ENCODE measurements at places on chromosomes 2 and 18.

DNA sequence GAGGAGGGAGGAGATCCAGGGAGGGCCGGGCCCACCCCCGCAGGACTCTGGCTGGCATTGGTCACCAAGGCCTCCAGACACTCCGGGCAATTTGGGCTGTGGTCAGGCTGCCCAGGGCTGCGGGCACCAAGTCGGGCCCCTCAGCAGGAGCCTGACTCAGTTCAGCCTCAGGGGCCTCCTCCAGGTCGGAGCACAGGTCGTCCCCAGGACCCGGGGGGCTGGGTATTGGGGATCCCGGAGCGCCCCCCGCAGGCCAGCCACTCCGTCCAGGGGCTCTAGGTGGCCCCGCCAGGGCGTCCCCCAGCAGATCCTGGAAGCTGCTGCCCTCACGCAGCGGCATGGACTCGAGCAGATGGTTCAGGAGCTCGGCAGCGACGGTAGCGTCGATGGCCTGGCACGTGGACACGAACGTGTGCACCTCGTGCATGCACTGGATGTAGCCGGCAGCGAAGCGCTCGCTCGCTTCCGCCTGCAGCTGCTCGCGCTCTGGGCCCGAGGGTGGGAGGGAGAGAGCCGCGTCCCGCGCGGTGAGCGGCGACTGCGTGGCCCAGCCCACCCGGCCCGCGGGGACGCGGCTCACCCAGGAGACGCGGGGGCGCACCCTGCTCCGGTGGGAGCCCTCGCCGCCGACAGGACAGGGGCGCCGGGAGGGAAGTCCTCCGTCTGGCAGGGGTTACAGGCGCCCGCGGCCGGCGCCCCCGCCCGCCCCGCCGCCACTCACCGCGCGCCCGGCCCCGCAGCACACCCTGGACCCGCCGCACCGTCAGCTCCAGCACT, 884 bp downstream of the HES6 start:
- peak overlapping the region; percentile 32 for H3K4me3 ChIP-seq
- DNase-seq, result peak; percentile 37
- peaks cover 43% of the 10 kb centered on the region for H3K27me3 ChIP-seq
- H3K4me1 ChIP-seq, result peaks cover 3% of the 10 kb centered on the region
- no peaks in the 10 kb centered on the region for H3K36me3 ChIP-seq

GRCh38 chr2:239590995-239591915, 190.4 kb upstream of the HDAC4 start:
- DNase-seq, result no peak
- no peaks in the 10 kb centered on the region for H3K27me3 ChIP-seq
- no peak overlapping the region for H3K4me3 ChIP-seq
- H3K36me3 ChIP-seq, result no peaks in the 10 kb centered on the region
- no peaks in the 10 kb centered on the region for H3K4me1 ChIP-seq

- H3K36me3 ChIP-seq, result no peaks in the 10 kb centered on the region
- H3K4me1 ChIP-seq, result no peaks in the 10 kb centered on the region
- no peak for DNase-seq
- H3K27me3 ChIP-seq, result no peaks in the 10 kb centered on the region
- no peak overlapping the region for H3K4me3 ChIP-seq
These were observed 342.1 kb downstream of the EIPR1 start for GRCh38 chr2:3035385-3036050.

- no peaks in the 10 kb centered on the region for H3K36me3 ChIP-seq
- H3K27me3 ChIP-seq, result peaks cover 13% of the 10 kb centered on the region
- no peaks in the 10 kb centered on the region for H3K4me1 ChIP-seq
- no peak for DNase-seq
These were observed 2.8 kb upstream of the GPR45 start for GRCh38 chr2:105238664-105239240.

DNA sequence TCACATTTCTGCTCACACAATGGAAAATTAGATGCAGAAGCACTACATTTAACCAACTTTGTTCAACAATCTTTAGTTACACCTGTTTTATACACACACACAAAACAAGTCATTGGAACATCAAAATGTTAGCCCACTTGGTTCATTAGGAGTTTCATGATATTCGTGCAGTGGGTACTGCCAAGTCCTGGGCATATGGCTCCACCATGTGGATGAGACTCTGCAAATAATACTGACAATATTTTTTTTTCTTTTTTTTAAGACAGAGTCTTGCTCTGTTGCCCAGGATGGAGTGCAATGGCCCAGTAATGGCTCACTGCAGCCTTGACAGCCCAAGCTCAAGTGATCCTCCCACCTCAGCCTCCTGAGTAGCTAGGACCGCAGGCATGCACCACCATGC, 34.5 kb upstream of the GRB14 start:
- no peaks in the 10 kb centered on the region for H3K4me1 ChIP-seq
- DNase-seq, result no peak
- no peaks in the 10 kb centered on the region for H3K36me3 ChIP-seq

DNA sequence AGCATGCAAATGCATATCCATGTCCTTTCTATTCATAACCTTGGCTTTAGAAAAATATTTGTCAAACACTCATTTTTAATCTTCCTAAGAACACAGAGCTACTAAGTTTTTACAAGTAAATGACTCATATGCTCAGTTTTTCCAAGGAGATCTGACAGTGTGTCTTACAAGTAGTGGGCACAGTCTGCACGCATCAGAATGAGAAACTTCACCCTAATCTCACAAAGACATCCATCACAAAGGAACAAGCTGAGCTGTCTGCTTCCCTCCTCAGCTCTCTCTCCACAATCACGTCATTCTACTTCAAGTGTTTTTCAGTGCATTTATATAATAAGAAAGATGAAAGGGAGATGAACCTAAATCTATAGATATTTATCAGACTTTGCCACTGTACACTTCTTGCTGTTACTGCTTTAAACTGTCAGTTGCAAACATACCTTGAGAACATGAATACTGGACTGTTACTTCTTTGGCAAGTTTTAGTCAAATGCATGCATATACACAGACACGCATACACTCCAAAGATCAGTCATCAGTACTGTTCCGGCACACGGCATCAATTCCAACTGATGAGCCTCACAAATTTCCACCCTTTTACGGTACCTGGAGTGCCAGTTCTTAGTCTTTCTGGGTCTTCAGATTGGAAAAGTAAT, 75.7 kb downstream of the RBMS1 start:
- no peaks in the 10 kb centered on the region for H3K27me3 ChIP-seq
- peaks cover 61% of the 10 kb centered on the region for H3K4me1 ChIP-seq
- H3K4me3 ChIP-seq, result no peak overlapping the region

DNA sequence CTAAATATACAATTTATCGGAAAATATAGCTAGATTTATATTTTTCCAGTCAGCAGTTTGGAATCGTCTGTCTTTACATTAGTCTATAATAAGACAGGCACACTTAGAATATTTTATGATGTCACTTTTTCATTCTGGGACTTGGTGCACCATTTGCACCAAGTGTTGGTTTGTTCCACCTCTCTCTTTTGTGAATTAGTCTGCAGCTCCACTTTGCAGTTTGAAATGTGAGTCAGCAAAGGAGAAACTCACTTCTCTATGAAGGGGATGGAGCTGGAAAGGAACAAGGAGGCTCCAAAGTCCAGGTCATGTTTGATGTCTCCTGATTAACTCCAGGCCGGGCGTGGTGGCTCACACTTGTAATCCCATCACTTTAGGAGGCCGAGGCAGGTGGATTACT, 63.8 kb upstream of the RTN4 start:
- no peak overlapping the region for H3K4me3 ChIP-seq
- H3K4me1 ChIP-seq, result peaks cover 8% of the 10 kb centered on the region
- no peak for DNase-seq
- H3K27ac ChIP-seq, result no peak overlapping the region

DNA sequence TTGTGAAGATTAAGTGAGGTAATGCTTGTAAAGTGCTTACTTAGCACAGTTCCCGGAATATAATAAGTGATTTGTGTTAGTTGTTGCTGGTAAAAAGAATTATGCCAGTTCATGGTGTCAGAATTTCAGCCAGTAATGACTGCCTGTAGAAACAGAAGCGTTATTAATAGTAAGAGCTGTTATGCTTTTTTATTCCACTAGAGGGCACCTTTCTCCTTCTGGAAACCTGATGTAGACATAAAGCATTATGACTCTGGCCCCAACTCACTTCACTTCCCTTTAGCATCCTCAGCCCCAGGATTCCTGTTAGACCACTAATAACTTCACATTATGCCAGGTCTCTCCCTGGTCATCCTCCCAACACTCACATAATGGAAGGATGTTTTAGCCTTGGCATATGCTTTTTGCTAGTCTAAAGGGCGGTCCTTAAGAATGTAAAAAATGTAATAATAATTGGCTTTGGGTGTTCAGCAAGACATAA, 34.9 kb downstream of the C18orf54 start:
- no peaks in the 10 kb centered on the region for H3K27me3 ChIP-seq
- DNase-seq, result no peak
- H3K36me3 ChIP-seq, result no peaks in the 10 kb centered on the region
- no peak overlapping the region for H3K4me3 ChIP-seq
- H3K27ac ChIP-seq, result no peak overlapping the region

GRCh38 chr2:134177351-134177931, 76.4 kb upstream of the MGAT5 start:
- H3K4me1 ChIP-seq, result peaks cover 10% of the 10 kb centered on the region
- H3K36me3 ChIP-seq, result no peaks in the 10 kb centered on the region
- H3K27me3 ChIP-seq, result no peaks in the 10 kb centered on the region
- DNase-seq, result no peak

DNA sequence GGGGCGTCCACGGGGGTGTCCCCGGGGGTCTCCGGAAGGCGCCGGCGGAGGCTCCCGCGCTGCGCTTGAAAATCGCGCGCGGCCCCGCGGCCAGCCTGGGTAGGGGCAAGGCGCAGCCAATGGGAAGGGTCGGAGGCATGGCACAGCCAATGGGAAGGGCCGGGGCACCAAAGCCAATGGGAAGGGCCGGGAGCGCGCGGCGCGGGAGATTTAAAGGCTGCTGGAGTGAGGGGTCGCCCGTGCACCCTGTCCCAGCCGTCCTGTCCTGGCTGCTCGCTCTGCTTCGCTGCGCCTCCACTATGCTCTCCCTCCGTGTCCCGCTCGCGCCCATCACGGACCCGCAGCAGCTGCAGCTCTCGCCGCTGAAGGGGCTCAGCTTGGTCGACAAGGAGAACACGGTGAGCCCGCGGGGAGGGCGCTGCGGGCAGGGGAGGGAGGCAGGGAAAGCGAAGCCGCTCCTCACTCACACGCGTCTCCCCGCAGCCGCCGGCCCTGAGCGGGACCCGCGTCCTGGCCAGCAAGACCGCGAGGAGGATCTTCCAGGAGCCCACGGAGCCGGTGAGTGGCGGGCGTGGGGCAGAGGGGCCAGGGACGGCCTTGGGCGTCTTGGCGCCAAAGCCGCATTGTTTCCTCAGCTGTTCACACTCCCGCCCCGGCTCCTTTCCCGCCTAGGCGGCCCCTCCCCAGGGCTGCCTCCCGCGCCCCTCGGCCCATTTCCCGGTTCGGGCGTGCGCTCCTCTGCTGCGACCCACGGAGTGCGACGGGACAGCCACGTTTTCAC, at the start of gene RRM2:
TSS of gene RRM2 (plus strand) at position 240 of the 781 bp plus-strand sequence. CDS start at position 300, 60 bp downstream.
- peaks cover 65% of the 10 kb centered on the region for H3K36me3 ChIP-seq
- peaks cover 45% of the 10 kb centered on the region for H3K4me1 ChIP-seq
- no peaks in the 10 kb centered on the region for H3K27me3 ChIP-seq
- peak within 1 kb of the TSS; percentile 99 for H3K4me3 ChIP-seq

DNA sequence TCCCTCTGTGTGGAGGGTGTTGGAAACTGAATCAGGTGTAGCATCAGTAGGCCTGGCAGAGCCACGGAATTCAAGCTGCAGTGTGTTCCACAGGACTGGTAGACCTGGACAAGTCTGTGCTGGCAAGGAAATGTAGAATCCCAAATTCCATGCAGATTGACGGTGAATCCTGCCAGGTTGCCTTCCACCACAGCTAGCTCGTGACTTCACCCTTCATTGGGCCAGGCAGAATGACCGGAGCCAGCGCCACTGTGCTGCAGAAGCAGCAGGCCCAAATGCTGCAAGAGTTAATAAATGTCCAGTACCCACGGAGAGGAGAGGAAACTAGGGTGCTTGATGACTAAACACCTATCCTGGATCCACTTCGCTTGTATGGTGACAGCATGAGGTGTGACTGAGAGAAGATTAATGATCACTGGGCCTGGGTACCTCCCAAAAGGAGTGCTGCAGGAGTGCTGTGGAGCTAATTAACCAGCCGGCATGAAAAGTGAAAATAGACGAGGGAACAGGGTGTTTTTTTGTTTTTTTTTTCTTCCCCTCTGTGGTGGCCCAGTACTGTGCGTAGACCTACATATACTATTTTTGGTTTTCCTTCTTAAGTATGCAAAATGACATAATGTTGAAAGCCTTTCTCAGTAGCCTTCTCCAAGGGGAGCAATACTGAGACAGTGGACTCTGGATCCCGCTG, 122.2 kb downstream of the TANC1 start:
- no peak overlapping the region for H3K27ac ChIP-seq
- H3K4me1 ChIP-seq, result peaks cover 14% of the 10 kb centered on the region
- no peaks in the 10 kb centered on the region for H3K36me3 ChIP-seq

- peaks cover 41% of the 10 kb centered on the region for H3K36me3 ChIP-seq
- no peak overlapping the region for H3K4me3 ChIP-seq
- no peaks in the 10 kb centered on the region for H3K27me3 ChIP-seq
- peaks cover 57% of the 10 kb centered on the region for H3K4me1 ChIP-seq
- H3K27ac ChIP-seq, result no peak overlapping the region
These were observed 405 bp downstream of the SOS1 start for GRCh38 chr2:39120521-39120770.

- H3K27me3 ChIP-seq, result no peaks in the 10 kb centered on the region
- peaks cover 16% of the 10 kb centered on the region for H3K36me3 ChIP-seq
- no peak within 1 kb of the TSS for H3K4me3 ChIP-seq
- H3K27ac ChIP-seq, result no peak within 1 kb of the TSS
These were observed at the start of gene ARHGAP25 for GRCh38 chr2:68734688-68735525. Gene ARHGAP25 (plus strand): TSS chr2:68734811. CDS start chr2:68735200, 389 bp downstream.

GRCh38 chr2:234165421-234165820, 114.9 kb downstream of the SPP2 start:
- H3K27ac ChIP-seq, result no peak overlapping the region
- no peak for DNase-seq
- no peaks in the 10 kb centered on the region for H3K27me3 ChIP-seq
- no peaks in the 10 kb centered on the region for H3K36me3 ChIP-seq
- H3K4me1 ChIP-seq, result peaks cover 14% of the 10 kb centered on the region
- no peak overlapping the region for H3K4me3 ChIP-seq

DNA sequence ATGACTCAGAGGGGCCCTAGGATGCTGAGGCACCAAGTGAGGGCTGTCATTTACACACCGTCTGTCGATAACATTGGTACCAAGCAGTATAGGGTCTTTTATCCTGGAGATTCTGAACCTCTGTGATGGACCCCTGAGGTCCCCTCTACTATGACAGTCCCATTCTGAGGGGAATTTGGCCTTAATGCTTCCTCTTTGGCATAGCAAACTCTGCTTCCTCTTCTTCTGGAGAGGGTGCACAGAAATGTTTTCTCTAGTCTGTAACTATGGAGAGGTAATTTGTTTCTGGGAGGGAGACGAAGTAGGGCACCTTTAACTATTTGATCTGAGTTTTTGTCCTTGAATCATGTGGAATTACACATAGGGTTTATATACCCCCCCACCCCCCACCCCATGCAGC, 44.8 kb downstream of the INPP4A start:
- no peaks in the 10 kb centered on the region for H3K27me3 ChIP-seq
- H3K36me3 ChIP-seq, result peaks cover 36% of the 10 kb centered on the region
- no peak for DNase-seq
- peaks cover 47% of the 10 kb centered on the region for H3K4me1 ChIP-seq
- H3K27ac ChIP-seq, result no peak overlapping the region
- H3K4me3 ChIP-seq, result no peak overlapping the region

GRCh38 chr2:85199698-85200097, 66.5 kb downstream of the TCF7L1 start:
- no peaks in the 10 kb centered on the region for H3K36me3 ChIP-seq
- no peak overlapping the region for H3K4me3 ChIP-seq
- no peaks in the 10 kb centered on the region for H3K4me1 ChIP-seq
- no peak overlapping the region for H3K27ac ChIP-seq
- peaks cover 12% of the 10 kb centered on the region for H3K27me3 ChIP-seq

- no peak for DNase-seq
- no peak overlapping the region for H3K4me3 ChIP-seq
- no peaks in the 10 kb centered on the region for H3K36me3 ChIP-seq
These were observed 138.9 kb downstream of the PTH2R start for GRCh38 chr2:208545403-208546042.
